ENCODE measurements at places on chromosomes 7 and 10.
A peak's percentile ranks its signal among the peaks of the same experiment; 100 is the strongest.

DNA sequence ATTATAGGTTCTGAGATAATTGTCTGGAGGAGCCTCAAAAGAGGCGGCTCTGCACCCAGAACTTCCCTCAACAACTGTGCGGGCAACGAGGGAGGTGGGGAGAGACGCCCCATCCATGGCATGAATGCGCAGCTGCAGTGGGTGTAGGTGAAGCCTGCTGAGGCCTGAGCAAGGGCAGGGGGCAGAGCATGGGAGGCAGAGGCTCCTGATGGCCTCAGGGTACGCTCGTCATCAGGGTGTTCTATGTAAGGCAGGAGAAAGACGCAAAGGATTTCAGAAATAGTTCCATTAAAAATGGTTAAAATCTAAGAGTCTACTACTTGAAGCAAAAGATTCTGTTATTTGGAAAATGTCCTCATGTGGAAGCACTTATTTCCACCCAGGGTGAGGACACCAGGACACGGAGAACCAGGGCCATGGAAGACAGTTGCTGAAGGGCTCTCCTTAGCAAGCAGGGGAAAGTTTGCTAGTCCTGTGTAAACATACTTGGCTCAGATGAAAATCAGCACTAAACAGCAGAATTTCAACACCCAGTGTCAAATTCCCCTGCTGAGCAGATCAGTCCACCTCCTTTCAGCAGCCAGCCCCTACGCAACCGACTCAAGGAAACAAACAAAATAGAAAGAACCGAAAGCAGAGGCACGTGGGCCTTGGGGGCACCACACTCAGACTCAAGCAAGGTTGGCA lies 18.9 kb downstream of the INSIG1 start:
- no peak for DNase-seq

GRCh38 chr7:129767120-129768015 lies 155.8 kb downstream of the NRF1 start:
- no peak for DNase-seq

GRCh38 chr10:128814782-128815181 lies 652.3 kb upstream of the MGMT start:
- no peak for DNase-seq

- no peak for DNase-seq
Observed at GRCh38 chr10:52756295-52756694, 16.3 kb downstream of the MBL2 start.

DNA sequence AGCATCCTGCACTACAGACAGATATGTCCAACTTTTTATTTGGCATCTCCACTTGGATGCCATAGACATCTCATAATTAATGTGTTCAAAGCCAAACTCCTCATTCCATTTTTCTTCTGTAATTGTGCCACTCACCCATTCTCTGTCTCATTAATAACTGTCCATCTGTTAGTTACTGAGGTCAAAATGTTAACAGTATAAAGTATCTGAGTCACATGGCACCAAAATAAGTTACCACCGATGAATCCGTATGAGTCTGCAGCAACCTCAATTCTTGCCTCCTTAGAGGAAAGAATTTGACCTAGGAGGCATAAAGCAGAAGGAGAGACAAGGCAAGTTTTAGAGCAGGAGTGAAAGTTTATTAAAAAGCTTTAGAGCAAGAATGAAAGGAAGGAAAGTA lies 16.5 kb upstream of the NT5C3A start:
- no peak for DNase-seq

DNA sequence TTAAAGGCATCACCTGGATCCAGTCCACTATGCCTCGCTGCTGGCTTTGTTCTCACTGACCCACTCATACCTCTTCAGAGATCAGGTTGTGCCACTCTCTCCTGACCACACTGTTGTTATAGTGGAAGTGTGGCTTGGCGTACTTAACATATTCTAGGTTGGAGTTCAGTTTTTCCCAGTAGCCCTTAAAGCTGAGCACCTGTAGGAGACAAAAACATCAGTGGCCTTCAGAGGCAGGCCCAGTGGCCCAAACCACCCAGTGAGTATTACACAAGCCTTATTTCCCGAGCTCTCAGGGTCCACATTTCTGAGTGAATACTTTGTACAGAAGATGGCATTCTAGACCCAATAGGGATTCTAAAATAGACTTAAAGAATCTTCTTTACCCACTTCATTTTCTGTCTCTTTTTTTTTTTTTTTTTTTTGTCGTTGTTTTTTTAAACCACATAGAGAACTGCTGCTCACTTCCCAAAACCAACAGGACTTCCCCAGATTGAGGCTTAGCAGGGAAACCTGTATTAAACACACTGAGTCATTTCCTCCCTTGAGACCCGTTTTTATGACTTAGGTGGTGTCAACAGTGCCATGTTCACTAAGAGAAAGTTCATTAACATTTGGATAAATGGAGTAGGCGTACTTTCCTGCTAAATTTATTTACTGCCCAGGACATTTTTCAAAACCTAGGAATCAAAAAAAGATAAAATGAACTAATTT lies 85.8 kb downstream of the GSAP start:
- DNase-seq: peak; percentile 13
